Progenitor cell of endocrine pancreas (in vitro differentiated cells): ENCODE measurements at places on chromosomes 13 and 19. TPM values are rescaled to one million over a fixed set of nuclear protein-coding genes. Genes with fewer than 3 reads are reported as not detected.
A peak's percentile ranks its signal among the peaks of the same experiment; 100 is the strongest.

DNA sequence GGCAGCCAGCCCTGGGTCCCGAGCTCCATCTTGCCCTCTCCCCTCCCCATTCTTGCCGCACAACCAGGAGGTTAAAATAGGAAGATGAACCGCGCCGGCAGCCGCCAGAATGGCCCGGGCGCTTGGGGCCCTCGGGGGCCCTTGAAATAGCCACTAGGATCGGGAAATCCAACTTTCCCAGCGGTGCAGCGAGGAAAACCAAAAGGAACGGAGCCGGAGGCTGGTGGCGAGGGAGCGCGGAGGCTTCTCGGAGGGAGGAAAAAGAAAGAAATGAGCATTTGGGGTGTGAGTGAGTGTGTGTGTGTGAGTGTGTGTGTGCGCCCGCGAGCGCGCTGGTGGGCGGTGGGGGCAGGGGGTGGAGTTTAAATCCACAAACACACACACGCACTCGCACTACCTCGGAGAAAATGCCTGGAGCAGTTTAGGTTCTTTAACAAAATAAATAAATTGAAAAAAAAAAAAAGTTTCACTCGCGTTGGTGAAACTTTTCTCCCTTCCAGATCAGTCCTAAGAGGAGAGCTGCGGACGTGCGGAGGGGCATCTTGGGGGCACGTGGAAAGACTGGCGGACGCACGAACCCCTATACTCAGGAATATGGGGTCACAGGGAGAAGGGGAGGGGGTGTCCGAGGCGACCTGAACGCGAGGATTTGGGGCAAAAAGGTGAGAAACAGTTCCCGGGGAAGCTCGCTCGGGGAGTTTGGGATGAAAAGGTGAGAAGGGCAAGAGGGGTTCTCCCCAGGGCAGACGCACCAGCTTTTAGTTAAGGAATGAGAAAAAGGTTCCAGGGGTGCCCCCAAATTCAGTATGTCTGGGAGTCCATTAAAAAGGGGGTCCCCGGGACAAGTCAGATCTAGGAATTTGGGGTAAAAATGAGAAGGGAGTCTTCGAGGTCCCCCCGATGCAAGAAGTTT lies 1.3 kb downstream of the RFX2 start:
- H3K4me1 ChIP-seq, result peaks cover 26% of the 10 kb centered on the region
- no peak for DNase-seq
- H3K27ac ChIP-seq, result peak overlapping the region; percentile 81
- no peaks in the 10 kb centered on the region for H3K27me3 ChIP-seq
- H3K36me3 ChIP-seq, result peaks cover 3% of the 10 kb centered on the region
- peak overlapping the region; percentile 86 for H3K4me3 ChIP-seq

- H3K27ac ChIP-seq, result no peak overlapping the region
- no peaks in the 10 kb centered on the region for H3K4me1 ChIP-seq
- DNase-seq, result no peak
These were observed 9.9 kb downstream of the ZNF112 start for GRCh38 chr19:44346556-44346955.

GRCh38 chr13:34816908-34817665 lies 125.0 kb upstream of the NBEA start:
- no peaks in the 10 kb centered on the region for H3K27me3 ChIP-seq
- H3K36me3 ChIP-seq, result no peaks in the 10 kb centered on the region
- H3K4me1 ChIP-seq, result no peaks in the 10 kb centered on the region

DNA sequence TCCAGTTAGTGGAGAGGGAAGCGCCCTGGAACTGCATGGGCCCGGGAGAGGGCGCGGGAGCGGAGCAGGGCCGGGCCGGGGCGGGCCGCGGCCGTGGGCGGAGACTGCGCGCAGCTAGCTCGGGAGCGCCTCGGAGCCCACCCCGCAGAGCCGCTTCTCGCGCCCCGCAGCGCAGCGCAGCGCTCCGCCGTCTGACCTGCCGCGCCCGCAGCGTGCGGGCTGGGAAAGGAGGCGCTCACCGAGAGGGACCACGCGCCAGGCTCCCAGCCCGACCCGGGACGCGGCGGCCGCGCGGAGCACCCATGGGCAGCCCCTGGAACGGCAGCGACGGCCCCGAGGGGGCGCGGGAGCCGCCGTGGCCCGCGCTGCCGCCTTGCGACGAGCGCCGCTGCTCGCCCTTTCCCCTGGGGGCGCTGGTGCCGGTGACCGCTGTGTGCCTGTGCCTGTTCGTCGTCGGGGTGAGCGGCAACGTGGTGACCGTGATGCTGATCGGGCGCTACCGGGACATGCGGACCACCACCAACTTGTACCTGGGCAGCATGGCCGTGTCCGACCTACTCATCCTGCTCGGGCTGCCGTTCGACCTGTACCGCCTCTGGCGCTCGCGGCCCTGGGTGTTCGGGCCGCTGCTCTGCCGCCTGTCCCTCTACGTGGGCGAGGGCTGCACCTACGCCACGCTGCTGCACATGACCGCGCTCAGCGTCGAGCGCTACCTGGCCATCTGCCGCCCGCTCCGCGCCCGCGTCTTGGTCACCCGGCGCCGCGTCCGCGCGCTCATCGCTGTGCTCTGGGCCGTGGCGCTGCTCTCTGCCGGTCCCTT lies at the start of gene MLNR:
MLNR (plus strand) TSS at position 303 of the 820 bp plus-strand sequence; CDS start at position 303, 0 bp downstream.
- peaks cover 5% of the 10 kb centered on the region for H3K36me3 ChIP-seq
- peaks cover 76% of the 10 kb centered on the region for H3K27me3 ChIP-seq
- peak within 1 kb of the TSS; percentile 52 for H3K4me3 ChIP-seq
- H3K27ac ChIP-seq, result no peak within 1 kb of the TSS
- H3K4me1 ChIP-seq, result peaks cover 3% of the 10 kb centered on the region

GRCh38 chr19:34808566-34808965 lies 35.6 kb upstream of the ZNF599 start:
- no peaks in the 10 kb centered on the region for H3K4me1 ChIP-seq
- DNase-seq, result no peak
- peaks cover 3% of the 10 kb centered on the region for H3K27me3 ChIP-seq
- no peak overlapping the region for H3K4me3 ChIP-seq
- peaks cover 3% of the 10 kb centered on the region for H3K36me3 ChIP-seq

DNA sequence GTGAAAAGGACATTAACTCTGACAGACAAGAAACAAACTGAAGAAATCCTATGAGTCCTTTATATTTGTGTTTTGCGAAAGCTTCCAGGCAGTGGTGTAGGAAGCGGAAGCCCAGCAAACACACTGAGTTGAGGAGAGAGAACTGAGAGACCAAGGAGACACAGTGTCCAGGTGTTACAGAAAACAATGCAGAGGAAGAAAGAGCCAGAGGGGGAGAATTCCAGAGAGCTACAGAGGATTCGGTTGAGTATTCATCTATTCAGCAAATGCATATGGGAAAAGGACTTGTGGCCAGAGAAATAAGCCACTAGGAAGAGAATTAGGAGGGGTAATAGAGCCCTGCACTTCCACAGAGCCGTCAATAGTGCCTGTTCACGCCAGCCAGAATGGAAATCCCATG lies 183.5 kb downstream of the LIG4 start:
- peaks cover 7% of the 10 kb centered on the region for H3K4me1 ChIP-seq
- no peaks in the 10 kb centered on the region for H3K36me3 ChIP-seq
- H3K4me3 ChIP-seq, result no peak overlapping the region
- no peaks in the 10 kb centered on the region for H3K27me3 ChIP-seq
- H3K27ac ChIP-seq, result no peak overlapping the region
- no peak for DNase-seq

DNA sequence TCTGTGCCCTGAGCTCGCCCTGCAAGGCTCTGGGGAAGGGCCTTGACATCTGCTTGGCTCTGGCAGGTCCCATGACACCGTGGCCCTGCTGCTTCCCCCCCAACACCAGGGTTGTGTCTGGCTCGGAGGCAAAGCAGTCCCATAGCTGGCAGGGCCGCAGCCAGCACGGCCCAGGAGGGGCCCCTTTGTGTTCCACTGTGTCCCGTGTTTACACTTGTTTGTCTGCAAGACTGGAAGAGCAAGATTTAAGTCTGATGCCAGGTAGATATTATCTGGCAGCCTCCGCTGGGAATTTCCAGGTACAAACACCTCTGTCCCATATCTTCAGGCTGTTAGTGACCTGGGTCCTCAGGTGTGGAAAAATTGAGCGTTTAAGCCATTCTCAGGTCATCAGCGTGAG lies 44.3 kb downstream of the MCF2L start:
- H3K27me3 ChIP-seq, result no peaks in the 10 kb centered on the region
- H3K4me1 ChIP-seq, result peaks cover 16% of the 10 kb centered on the region
- H3K4me3 ChIP-seq, result no peak overlapping the region
- H3K27ac ChIP-seq, result peak overlapping the region; percentile 89
- H3K36me3 ChIP-seq, result peaks cover 13% of the 10 kb centered on the region
- DNase-seq, result no peak

- H3K36me3 ChIP-seq, result peaks cover 15% of the 10 kb centered on the region
- peak overlapping the region; percentile 99 for H3K4me3 ChIP-seq
- peak; percentile 29 for DNase-seq
- peaks cover 3% of the 10 kb centered on the region for H3K4me1 ChIP-seq
These were observed 610 bp downstream of the ZNF791 start for GRCh38 chr19:12611361-12611699.

DNA sequence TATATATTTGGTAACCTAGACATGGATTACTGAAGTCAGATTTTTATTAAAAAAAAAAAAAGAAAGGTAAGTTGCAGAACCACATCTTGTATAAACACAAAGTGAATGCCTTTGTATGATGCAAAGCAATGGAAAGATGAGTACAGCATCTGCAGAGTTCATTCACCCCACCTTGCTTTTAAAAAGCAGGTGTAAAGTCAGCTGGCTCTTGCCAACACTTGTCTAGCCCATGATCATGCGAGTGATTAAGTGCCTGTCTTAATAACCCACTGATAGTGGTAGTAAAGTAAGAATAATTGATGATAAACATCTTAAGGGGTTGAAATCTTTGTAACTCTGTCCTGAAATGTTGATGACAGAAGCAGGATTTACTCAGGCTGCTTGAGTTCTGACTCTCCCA lies 710.4 kb downstream of the EFNB2 start:
- no peak for DNase-seq
- H3K36me3 ChIP-seq, result no peaks in the 10 kb centered on the region
- no peak overlapping the region for H3K27ac ChIP-seq
- peaks cover 10% of the 10 kb centered on the region for H3K27me3 ChIP-seq
- no peaks in the 10 kb centered on the region for H3K4me1 ChIP-seq

GRCh38 chr19:41016488-41017071 lies 25.5 kb downstream of the CYP2B6 start:
- H3K27me3 ChIP-seq, result peaks cover 16% of the 10 kb centered on the region
- no peak overlapping the region for H3K4me3 ChIP-seq

GRCh38 chr13:30307971-30308290 lies 580 bp upstream of the KATNAL1 start:
- H3K27me3 ChIP-seq, result peaks cover 4% of the 10 kb centered on the region
- peaks cover 13% of the 10 kb centered on the region for H3K4me1 ChIP-seq
- H3K27ac ChIP-seq, result no peak overlapping the region
- H3K36me3 ChIP-seq, result no peaks in the 10 kb centered on the region

- no peak overlapping the region for H3K4me3 ChIP-seq
- H3K27ac ChIP-seq, result no peak overlapping the region
- no peak for DNase-seq
- H3K36me3 ChIP-seq, result peaks cover 15% of the 10 kb centered on the region
- H3K4me1 ChIP-seq, result peaks cover 7% of the 10 kb centered on the region
These were observed 76.8 kb downstream of the ESD start for GRCh38 chr13:46720189-46720588.

- H3K4me3 ChIP-seq, result no peak overlapping the region
- DNase-seq, result no peak
- H3K27me3 ChIP-seq, result no peaks in the 10 kb centered on the region
- H3K4me1 ChIP-seq, result peaks cover 9% of the 10 kb centered on the region
These were observed 795.6 kb downstream of the UQCRFS1 start for GRCh38 chr19:28417361-28417760.

GRCh38 chr13:31982540-31982939 lies 49.0 kb upstream of the FRY start:
- H3K4me3 ChIP-seq, result no peak overlapping the region
- DNase-seq, result no peak
- H3K4me1 ChIP-seq, result peaks cover 17% of the 10 kb centered on the region

- no peak overlapping the region for H3K27ac ChIP-seq
- H3K4me3 ChIP-seq, result no peak overlapping the region
- peaks cover 3% of the 10 kb centered on the region for H3K36me3 ChIP-seq
These were observed 27.5 kb downstream of the LNX2 start for GRCh38 chr13:27592865-27593264.

DNA sequence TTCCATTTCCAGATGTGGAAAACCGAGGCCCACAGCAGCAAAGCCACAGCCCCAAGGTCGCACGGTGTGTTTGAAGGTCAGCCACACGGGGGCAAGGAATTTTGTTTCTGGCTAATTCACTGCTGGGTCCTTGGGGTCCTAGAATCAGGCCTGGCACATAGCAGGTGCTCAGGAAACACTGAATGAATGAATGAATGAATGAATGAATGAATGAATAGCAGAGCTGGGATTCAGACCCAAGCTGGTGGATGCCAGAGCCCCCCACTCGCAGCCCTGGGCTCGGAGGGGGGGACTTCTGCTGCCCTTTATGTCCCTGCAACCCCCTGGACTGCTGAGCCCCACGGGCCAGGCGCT lies 37.0 kb downstream of the ZNRF4 start:
- no peak overlapping the region for H3K4me3 ChIP-seq
- peaks cover 31% of the 10 kb centered on the region for H3K27me3 ChIP-seq
- H3K4me1 ChIP-seq, result peaks cover 3% of the 10 kb centered on the region
- no peak for DNase-seq
- H3K36me3 ChIP-seq, result no peaks in the 10 kb centered on the region
- H3K27ac ChIP-seq, result peak overlapping the region; percentile 30

DNA sequence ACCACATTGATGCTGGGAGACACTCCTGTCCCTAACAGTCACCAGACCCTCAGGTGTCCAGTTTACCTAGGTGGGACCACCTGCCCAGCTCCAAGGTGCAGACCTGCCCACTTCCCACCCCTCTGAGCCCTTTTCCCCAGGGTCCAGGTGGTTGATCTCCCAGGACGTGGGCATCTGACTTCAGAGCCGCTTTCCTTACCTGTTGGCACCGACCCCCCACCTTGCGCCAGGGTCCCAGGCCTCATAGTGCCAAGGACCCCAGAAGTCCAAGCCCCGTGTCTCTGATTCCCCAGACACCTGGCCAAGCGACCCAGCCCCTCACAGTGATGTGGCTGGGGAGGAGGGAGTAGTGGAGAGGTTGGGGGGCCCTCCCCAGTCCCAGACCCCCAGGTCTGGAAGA lies 9.6 kb upstream of the BBC3 start:
- no peak overlapping the region for H3K27ac ChIP-seq
- H3K27me3 ChIP-seq, result peaks cover 22% of the 10 kb centered on the region
- DNase-seq, result no peak
- H3K4me3 ChIP-seq, result peak overlapping the region; percentile 16
- no peaks in the 10 kb centered on the region for H3K36me3 ChIP-seq

GRCh38 chr19:48544856-48545750 lies 6.9 kb upstream of the SULT2B1 start:
- H3K4me3 ChIP-seq, result no peak overlapping the region
- no peaks in the 10 kb centered on the region for H3K36me3 ChIP-seq
- H3K4me1 ChIP-seq, result no peaks in the 10 kb centered on the region
- H3K27ac ChIP-seq, result no peak overlapping the region
- no peaks in the 10 kb centered on the region for H3K27me3 ChIP-seq

ZNF606 gene
- 48.6 and 49.0 TPM in 2 replicates for total RNA-seq

KLK7 gene
- total RNA-seq, result not detected in 2 replicates

HRC gene
- 1.6 and 2.1 TPM in 2 replicates for total RNA-seq

TPTE2 gene
- not detected in 2 replicates for total RNA-seq

RASL11A gene
- total RNA-seq, result 4.2 and 5.8 TPM in 2 replicates

ANO8 gene
- total RNA-seq, result 45.2 and 45.3 TPM in 2 replicates

MIA gene
- 4.6 and 8.5 TPM in 2 replicates for total RNA-seq
